ENCODE measurements at places on chromosomes 2 and 18. TPM values are rescaled to one million over a fixed set of nuclear protein-coding genes. Genes with fewer than 3 reads are reported as not detected.
A peak's percentile ranks its signal among the peaks of the same experiment; 100 is the strongest.

GRCh38 chr18:31490387-31490786 is 7.6 kb upstream of the DSG2 start:
- no peak for DNase-seq

GRCh38 chr18:67475673-67476072 is 40.8 kb downstream of the DSEL start:
- no peak for DNase-seq

GRCh38 chr2:29351916-29352591 is 236.8 kb downstream of the CLIP4 start:
- DNase-seq: no peak

GRCh38 chr2:112482309-112483041 is 519 bp downstream of the TTL start:
- DNase-seq: peak; percentile 20

DNA sequence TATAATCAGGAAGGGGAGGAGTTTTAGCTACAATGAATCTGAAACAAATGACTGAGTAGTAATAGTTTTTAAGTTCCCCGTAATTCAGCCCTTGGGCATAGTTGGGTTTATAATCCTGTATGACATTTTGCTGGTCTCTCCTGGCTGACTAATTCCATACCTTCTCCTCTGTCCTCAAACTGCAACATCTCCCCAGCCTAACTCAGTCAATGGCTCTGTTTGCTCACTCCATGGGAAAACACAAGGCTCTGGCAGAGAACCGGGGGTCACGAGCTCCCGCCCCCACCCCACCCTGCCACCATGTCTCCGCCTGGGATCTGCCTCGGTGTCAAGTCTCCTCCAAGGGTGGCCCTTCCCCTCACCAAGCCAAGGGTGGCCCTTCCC is 168.6 kb downstream of the HDAC4 start:
- no peak for DNase-seq

- DNase-seq: no peak
Measured at GRCh38 chr2:76193089-76193488, 482.4 kb upstream of the GCFC2 start.

GYPC gene
- total RNA-seq: 191 TPM

RUFY4 gene
- 0.33 TPM for total RNA-seq

ANTXR1 gene
- not detected for total RNA-seq

MAL gene
- 56.0 TPM for total RNA-seq

SCG2 gene
- total RNA-seq: not detected

EVA1A gene
- not detected for total RNA-seq
